ENCODE measurements at places on chromosomes 2 and 18.

DNA sequence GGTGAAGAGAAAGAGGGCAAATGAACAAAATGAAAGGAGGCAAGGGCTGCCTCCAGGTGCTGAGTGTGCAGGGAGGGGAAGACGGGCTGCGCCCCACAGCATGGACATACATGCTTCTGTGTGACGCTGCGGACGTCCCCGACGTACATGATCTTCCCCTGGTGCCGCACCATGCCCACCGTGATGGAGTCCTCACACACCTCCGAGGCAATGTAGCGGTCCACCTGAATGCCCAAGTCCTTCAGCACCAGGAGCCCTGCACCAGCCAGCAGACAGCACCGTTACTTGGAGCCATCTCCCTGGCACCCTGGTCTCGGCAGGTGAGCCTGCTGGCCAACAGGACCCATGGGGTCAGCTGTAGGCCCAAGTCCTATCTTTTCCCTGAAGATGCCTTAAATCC lies 73.1 kb upstream of the POMC start:
- no peak for DNase-seq

DNA sequence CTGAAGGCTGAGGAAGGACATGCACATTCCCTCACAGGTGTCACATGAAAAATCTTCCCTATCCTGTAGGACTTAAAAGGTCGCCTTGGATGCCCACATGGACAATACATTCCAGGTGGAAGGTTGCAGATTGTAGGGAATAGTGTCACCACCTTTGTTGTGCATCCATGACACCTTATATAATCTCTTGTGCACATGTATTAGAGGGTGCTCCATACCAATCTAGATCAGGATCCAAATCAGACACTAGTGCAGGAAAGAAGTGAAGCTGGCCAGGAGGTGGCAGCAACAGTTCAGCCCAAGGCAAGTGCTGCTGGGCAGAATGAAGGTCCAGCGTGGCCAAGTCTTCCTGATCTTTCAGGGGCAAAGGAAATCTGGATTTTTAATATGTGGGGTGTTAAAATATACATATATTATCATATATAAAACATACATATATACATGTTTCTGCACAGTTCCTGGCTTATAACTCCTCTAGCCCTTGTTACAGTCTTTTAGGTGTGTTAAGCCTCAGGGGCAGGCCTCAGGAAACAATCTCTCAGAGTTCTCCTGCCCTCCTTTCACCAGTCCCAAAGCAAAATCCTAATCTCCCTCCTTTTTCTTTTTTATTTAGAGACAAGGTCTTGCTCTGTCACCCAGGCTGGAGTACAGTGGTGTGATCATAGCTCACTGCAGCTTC lies 16.6 kb downstream of the NIF3L1 start:
- peak; percentile 48 for DNase-seq

GRCh38 chr18:32724071-32724749 lies 48.6 kb downstream of the KLHL14 start:
- peak; percentile 28 for DNase-seq

DNA sequence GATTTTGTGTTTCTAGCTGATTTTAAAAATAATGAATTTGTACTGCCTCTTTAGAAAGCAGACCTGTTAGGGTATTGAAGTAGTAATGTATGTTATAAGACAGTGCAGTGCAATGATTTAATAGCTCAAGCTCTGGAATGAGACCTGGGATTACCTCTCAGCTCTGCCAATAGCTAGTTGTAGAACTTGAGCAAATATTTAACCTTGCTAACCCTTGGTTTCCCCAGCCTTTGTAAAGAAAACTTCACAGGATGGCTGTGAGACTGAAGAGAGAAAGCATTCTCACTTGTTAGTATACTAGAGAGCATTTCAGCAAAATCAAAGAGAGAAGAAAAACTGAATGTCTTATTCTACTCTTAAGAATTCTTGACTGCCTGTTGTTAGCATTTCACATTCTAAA lies 293.9 kb downstream of the KIAA1328 start:
- DNase-seq: no peak

GRCh38 chr2:29130295-29130694 lies 15.1 kb downstream of the CLIP4 start:
- DNase-seq: no peak

GRCh38 chr2:63891488-63892030 lies 49.9 kb downstream of the UGP2 start:
- DNase-seq: no peak

- no peak for DNase-seq
Measured at GRCh38 chr2:159199236-159199635, 87.3 kb downstream of the WDSUB1 start.

DNA sequence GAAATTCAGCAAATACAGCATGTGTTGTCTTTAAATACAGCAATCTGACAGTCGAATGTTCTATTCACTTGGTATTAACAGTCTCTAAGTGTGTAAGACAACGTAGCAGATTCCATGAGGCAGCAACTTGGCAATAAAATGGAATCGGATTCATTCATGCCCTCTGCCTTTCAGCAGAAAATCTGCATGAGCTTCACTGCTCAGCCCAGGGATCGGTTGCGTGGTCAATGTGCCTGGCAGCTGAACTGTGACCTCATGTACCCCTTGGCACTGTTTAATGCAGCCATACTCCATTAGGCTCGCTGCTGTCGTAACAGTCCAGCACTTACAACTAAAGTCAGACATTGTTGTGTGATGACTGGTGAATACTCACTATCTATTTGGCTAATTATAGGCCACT lies 17.7 kb upstream of the RGPD4 start:
- DNase-seq: peak; percentile 67

GRCh38 chr18:45828917-45829811 lies 3.7 kb downstream of the SIGLEC15 start:
- peak; percentile 20 for DNase-seq

DNA sequence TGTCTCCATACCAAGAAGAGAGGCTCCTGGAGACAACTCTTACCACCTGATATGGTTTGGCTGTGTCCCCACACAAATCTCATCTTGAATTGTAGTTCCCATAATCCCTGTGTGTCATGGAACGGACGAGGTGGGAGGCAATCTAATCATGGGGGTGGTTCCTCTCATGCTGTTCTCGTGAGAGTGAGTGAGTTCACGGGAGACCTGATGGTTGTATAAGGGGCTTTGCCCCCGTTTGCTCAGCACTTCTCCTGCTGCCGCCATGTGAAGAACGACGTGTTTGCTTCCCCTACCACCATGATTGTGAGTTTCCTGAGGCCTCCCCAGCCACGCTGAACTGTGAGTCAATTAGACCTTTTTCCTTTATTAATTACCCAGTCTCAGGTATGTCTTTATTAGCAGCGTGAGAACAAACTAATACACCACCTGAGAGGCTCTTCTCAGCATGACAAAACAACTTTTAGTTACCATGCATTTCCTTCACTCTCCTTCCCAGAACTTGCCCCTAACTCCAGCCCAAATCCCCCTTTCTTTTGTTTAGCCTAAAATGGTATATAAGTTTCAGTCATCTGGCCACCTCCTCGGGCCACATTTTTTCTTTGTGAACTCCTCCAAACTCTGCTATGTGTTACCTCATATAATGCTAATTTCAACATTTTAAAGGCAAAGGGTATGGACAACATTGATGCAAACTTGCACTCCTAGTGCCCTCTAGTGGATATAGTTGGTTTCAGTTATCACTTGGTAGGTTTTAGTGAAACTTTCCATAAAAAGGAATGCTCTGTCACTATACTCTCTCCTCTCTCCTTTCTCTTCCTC lies 58.6 kb upstream of the SLC25A52 start:
- peak; percentile 2 for DNase-seq

GRCh38 chr2:134406736-134407135 lies 152.9 kb downstream of the MGAT5 start:
- DNase-seq: no peak

DNA sequence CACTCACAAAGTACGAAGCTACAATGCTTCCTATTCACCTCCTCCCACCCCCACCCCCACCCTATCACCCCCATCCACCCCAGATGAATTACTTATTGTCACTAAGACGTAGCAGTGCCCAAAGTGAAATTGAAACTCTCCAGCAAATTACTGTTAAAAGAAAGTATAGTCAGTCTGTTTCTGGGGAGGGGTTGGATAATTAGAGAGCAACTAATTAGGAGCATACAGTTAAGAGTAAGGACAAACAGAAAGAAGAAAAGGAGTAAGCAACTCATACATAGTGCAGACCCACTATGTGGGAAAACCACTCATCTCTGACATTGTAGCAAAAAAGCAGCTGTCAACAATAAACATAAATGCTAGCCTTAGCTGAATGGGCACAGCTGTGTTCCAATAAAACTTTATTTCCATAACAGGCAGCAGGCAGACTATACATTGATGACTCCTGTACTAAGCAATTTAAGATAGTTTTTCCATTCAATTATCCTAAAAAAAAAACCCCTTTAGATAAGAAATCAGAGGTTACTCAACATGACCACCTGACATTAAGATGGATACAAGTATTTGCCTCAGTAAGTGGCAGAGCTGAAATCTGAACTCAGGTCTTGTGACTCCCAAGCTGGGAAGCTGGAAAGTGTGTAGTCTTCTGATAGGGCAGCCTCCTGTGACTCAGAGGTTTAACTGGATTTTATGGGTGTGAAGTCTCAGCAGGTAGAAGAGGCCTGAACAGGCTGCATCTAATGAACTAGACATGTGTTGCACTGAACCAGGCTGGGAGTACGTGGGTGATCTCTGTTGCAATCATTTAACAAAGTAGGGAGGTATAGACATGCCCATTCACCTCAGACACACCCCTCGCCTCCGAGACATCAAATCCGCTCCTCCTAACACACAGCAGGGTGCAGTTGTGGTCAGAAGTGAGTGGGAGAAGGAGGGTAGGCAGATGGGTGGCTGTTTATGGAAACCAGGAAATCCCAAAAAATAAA lies 171.8 kb upstream of the KLF7 start:
- DNase-seq: no peak

DNA sequence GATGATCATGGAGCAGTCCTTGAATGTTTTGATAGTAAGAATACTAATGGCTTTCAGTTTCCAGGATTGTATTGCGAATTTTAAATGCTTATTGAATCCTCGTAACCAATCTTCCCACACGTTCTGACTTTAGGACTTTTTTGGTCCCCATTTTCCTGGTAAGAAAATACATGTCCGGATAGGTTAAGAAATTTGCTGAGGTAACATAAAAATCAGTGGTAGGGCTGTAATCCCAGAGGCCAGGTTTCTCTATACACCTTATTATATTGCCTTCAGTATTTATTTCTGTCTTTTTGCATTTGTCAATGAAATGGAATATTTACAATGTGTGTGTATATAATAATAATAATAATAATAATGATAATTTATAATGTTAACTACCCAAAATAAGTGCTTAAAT lies 603.2 kb downstream of the TMEM182 start:
- DNase-seq: no peak

DNA sequence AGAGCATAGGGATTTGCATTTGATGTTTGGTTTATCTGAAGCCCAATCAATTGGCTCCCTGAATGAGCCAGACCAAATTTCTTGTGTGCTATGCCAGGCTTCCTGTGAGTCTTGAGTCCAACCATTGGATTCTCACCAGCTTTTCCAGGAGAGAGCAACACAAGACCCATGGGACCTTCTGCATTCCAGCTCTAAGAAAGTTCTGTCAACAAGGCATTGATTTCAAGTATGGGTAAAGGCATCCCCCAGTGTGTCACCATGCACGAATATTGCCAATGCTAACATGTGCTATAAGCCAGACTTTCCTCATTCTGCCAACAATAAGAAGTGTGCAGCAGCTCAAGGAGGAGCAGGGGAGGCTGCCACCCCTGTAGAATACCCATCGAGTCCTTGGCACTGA lies 266.6 kb downstream of the ETAA1 start:
- DNase-seq: no peak

- DNase-seq: no peak
Measured at GRCh38 chr2:73910873-73911547, 15.7 kb upstream of the DGUOK start.

DNA sequence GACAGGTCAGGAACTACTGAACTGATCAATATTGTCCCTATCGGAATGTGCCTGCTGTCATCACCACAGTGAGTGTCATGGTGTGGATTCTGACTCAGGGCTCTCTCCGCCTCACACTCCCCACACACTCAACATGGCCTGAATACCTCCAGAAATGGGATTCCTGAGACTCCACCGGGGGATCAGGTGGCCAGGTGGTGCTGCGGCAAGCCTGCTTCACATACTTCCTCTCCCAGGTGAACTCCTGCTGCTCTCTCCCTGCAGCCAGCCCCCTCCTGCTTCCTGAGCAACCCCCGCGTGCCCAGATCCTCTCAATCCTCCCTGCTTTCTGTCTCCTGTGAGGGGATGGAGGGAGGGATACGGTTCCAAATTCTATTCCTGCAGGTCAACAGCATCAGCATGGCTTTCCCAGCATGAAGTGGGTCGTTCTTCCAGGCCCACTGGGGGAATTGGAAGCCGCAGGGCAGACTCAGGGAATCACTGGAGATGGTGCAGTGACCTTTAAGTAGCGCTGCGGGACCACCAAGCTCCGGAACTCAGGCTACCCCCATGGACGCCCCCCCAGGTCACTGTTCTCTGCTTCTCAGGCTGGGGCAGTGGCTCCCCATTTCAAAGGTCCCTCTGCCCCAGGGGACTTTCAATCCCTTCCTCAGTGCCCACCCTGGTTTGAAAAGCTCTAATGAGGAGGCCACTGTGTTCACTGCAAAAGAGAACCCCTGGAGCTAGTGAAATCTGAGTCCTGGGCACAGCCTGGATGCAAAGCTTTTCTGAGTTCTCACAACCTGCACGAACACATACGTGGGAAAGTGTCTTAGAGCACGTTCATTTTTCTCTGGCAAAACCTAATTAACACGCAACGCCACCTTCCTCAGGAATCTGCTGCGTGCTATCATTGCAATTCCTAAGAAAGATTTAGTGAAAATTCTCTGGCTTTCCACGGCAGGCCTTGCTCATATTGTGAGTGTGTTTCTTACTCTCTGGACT lies 168.4 kb downstream of the ZFP36L2 start:
- DNase-seq: no peak

DNA sequence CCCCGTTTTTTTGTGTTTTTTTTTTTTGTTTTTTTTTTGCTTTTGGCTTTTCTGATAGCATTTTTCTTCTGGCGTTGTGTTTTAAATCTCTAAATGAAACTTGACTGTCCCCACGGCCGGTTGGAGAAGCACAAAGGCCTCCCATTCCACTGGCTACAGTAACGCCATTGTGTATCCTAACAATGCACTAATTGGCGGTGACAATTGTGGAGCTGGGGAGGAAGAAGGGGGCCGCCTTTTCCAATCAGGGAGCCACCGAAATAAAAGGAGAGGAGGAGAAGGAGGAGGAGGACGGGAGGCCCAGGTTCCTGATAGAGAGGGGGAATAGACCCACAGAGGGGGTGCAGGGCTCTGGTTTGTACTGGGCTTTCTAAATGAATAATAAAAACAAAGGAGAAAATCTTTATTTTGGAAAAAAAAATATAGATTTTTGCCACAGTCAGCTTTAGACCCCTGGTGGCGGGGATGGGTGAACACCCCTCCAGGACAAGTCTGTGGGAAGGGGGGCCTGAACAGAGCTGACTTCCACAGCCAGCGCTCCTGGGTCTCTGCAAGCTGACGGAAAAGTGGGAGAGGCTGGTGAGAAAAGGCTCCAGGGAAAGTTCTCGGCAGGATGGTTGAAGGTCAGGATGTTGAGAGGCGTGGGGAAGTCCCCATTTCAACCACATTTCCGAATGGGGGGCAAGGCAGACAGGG lies 43.7 kb upstream of the FZD5 start:
- DNase-seq: no peak

DNA sequence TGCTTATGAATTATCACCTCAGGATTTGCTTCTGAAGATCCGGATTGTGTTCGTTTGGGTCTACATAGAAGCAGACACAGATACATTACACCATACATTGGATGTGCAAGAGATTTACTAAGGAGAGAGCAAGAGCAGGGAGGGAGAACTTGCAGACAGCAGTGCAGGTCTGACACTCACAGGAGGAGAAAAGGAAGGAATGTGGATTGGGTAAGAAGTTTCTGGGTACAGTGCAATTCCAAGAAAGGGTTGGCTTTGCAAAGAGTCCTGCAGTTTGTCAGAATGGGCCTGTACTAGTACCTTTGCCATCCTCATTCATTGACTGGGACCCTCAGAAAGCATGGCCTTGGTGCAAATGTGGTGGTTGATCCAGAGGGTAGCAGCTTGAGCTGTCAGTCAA lies 4.8 kb upstream of the THOC1 start:
- DNase-seq: no peak
